Bronchial epithelial cell (primary cell): ENCODE measurements at places on chromosomes 2 and 18. TPM values are rescaled to one million over a fixed set of nuclear protein-coding genes. Genes with fewer than 3 reads are reported as not detected.

GAD1 gene
- total RNA-seq, result 1.3 and 1.7 TPM in 2 replicates

IL1A gene
- 53.5 and 82.7 TPM in 2 replicates for total RNA-seq

M1AP gene
- total RNA-seq, result 0.53 and 1.0 TPM in 2 replicates

RNU2-63P gene
- total RNA-seq, result 26.9 TPM in 1 of 2 replicates, not detected in the other

CTAGE1 gene
- under 0.01 TPM in 1 of 2 replicates, not detected in the other for total RNA-seq

GRCh38 chr2:44679584-44679983 is 261.9 kb upstream of the SIX3 start:
- no peak for DNase-seq

DNA sequence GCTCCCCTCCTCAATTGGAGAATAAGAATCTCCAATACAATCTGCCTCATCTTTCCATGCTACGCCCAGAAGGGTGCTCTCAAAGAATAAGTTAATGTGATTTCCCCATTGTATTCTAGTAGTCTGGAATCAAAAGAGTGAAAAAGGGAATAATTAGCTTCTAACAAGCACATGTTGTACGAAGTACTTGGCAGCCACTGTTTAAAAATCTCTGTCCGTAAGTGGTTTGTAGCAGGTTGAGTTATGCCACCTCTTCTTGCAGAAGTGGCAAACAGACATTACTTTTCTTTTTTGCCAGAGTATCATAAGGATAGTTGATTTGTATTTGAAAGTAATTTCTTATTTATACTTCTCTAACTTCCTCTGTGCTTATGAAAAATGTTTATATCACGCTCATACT is 184.7 kb downstream of the CD226 start:
- no peak for DNase-seq

DNA sequence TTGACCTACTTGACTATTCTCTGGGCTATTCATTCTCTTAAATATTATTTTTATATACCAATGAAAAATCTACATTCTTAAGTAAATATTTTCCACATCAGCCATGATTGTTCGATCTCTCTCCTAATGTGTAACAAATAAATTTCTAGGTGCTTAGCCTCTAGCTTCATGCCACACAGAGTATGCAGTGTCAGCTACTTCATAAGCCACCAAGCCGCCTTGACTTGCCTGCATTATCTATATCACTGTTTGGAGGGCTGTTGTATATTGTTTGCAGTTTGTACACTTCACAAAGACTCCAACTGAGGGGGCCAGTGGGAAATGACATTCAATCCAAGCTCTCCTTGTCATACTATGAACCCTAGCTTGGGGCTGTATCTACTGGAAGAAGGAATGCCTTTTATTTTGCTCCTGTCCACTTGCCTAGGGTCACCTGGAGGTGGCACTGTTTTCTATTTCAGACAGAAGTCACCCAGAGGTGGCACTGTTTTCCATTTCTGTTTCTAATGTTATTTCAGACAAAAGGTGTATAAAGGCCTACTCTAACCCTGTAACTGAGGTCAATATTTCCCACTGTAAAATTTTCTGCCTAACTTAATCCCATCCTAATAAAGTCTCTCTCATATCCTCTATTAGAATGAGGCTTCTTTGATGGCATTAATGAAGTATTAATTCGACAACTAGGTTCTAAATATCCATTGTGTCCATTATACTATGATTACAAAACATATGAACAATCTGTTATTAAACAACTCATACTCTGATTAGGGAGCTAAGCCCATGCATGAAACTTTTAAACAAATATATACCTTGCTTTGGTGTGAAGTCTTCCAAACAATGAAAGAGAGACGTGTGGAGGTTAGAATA is 36.4 kb downstream of the COL5A2 start:
- peak; percentile 70 for DNase-seq

- DNase-seq, result no peak
Observed at GRCh38 chr2:240225131-240225530, 84.7 kb upstream of the OTOS start.

DNA sequence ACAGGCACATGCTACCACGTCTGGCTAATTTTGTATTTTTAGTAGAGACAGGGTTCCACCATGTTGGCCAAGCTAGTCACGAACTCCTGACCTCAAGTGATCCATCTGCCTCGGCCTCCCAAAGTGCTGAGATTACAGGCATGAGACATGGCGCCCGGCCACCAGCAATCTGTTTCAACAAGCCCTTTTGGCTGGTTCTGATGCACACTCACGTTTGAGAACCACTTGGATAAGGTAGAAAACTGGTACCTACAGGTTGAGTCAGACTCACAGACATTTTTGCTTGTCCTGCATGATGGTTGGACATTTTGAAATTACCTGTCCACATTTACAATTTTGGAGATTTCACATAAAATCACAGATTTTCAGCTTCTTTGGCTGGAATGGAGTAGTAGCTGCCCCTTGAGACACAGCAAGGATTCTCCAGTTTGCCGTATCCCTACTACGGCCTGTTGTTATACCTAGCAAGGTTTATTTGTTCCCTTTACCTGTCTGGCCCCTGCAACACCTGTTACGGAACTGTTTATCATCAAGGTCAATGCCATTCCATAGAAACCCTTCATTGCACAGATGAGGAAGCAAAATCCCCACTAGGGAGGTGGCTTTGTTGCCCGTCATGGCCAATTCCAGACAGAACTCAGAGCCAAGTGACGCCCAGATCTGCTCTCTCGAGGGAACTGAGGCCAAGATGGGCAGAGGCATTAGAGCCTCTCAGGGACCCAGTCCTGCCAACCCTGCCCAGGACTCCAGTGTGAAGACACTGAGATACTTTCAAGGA is 31.4 kb upstream of the IGFBP2 start:
- peak; percentile 90 for DNase-seq

- no peak for DNase-seq
Observed at GRCh38 chr2:171084128-171084527, 76.6 kb downstream of the TLK1 start.

DNA sequence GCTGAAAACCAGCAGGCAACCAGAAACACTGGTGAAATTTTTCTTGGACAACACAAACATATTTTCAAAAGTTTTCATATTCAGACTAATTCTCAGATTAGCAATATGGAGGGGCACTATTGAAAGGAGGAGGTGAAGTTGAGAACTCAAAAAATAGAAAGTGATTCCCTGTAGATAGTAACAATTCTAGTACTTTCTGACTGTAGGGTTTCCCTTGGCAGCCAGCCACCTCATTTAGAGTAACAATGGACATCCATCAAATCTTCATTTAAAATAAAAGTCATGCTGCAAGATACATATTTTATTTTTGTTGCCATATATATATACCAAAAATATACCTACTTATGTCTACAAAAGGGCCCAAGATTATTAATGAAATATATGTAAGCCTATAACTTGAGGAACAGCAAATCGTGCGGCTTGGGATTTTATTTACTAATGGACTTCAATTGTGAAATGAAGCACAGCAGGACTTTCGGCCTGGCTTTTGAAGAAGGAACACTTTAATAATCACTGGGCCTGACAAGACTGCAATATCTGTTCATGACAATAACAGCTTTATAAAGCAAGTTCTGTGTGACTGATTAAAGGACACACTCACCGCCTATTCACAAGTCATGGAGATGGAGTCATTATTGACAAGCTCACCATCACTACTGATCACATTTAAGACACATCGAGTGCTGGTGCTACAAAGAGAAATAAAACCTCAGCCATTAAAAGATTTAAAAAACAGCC is 6.8 kb upstream of the NR4A2 start:
- DNase-seq, result no peak

- DNase-seq, result no peak
Observed at GRCh38 chr18:63552581-63552980, 10.4 kb downstream of the SERPINB12 start.

GRCh38 chr2:109554758-109555157 is 59.0 kb downstream of the SEPTIN10 start:
- DNase-seq, result no peak

DNA sequence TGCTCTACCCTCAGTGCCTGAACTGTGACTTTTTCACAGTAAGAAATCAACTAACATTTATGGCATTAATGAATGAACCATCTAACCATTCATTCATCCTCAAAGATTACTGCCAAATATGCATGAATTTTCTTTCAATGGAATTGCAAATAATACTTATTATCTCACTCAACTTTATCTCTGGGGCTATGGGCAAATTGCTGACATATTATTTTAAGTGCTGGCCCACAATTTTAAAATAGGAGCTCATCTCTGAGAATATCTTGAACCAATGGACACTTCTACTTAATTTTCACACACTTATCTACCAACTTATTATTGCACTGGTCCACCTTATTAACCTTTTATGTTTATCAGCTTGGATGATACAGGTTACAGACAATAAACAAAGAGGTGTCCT is 182.8 kb downstream of the RBM43 start:
- no peak for DNase-seq

DNA sequence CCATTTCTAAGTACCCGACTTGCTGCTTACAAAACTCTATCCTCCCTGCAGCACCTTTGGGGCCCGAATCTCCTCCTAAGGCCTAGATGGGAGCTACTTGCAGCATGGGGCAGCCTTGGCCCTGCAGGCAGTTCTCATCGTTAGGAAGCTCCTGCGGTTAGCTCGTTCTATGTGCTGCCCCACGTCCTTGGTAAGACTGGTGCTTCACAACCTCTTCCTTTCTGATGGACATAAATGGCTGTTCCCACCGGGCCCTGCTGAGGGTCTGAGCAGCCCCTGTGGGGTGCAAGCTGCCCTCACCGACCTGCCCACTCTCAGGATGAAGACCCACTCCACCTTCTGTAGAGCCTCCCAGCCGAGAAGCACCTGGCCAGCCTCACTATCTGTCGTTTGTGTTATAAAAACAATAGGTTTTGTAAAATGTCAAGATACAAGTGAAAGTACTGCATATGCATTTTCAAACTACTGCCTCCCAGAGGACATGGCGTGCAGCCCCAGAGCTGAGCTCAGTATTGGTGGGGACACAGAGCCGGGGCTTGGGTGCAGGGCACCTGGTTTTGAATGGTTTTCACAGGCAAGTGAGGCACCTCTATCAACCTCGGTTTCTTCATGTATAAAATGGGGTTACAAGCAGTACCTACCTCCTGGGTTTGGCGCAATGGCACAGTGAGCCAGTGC is 19.4 kb downstream of the OTOF start:
- DNase-seq, result no peak

GRCh38 chr2:156046900-156047299 is 285.6 kb downstream of the NR4A2 start:
- no peak for DNase-seq

- peak; percentile 33 for DNase-seq
Observed at GRCh38 chr2:127591221-127591923, 54.6 kb upstream of the GPR17 start.

- peak; percentile 24 for DNase-seq
Observed at GRCh38 chr2:135512099-135512498, 18.9 kb downstream of the ZRANB3 start.

- no peak for DNase-seq
Observed at GRCh38 chr2:227627769-227628168, 10.5 kb downstream of the SCYGR4 start.

DNA sequence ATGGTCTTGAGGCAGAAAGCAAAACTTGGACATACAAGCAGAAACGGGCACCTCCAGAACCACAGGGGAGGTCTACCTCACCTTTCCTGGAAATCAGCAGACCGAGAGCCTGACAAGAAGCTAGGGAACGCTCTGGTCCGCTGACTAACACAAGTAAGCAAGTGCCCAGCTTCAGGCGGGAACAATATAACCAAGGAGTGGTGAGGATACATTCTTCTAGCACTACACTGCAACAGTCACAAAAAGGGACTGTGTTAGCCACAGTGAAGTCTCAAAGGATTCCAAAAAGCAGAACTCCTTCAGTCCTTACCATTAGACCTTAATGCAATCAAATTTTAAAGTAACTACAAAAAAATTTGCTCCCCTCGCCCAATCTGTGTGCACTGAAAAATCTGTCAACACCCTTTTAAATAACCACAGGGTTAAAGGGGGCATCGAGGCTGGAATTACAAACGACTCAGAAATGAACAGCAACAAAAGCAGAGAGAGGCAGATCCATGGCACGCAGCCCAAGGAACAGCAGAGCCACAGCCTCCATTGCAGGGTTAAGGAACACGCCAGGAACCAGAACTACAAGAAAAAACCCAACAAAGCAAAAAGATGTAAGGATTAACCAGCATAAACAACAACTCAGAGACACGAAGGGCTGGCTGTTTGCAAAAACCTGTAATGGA is 7.1 kb downstream of the THAP4 start:
- DNase-seq, result no peak

DNA sequence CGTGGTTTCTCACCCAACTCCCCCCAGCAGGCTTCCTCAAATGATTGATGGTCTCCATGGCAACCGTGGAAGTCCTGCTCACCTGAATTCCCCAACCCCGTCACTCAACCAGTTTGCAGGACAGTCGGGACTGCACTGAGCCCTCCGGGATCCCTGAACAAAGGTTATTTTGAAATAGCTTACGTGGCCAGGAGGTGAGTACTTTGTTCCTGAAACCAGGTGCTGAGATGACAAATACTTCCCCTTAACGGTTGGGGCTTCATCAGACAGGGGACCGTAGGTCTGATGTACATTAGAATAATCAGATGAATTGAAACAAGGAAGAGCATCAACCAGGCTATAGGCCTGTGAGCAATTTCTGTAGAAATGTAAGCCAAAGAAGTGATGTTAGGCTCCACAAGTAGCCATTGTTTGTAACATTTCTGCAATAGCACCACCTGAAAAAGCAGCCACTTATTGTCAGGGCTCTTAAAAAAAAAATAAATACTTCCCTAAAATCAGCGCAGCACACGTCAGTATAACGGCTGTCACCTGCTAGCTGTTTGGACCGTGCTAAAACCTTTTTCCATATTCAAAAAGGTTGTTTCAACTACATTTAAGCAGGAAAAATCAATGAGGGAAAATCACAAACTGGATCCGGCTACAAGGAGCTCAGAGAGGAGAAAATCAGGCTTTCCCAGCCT is 206.4 kb upstream of the ID2 start:
- peak; percentile 31 for DNase-seq

DNA sequence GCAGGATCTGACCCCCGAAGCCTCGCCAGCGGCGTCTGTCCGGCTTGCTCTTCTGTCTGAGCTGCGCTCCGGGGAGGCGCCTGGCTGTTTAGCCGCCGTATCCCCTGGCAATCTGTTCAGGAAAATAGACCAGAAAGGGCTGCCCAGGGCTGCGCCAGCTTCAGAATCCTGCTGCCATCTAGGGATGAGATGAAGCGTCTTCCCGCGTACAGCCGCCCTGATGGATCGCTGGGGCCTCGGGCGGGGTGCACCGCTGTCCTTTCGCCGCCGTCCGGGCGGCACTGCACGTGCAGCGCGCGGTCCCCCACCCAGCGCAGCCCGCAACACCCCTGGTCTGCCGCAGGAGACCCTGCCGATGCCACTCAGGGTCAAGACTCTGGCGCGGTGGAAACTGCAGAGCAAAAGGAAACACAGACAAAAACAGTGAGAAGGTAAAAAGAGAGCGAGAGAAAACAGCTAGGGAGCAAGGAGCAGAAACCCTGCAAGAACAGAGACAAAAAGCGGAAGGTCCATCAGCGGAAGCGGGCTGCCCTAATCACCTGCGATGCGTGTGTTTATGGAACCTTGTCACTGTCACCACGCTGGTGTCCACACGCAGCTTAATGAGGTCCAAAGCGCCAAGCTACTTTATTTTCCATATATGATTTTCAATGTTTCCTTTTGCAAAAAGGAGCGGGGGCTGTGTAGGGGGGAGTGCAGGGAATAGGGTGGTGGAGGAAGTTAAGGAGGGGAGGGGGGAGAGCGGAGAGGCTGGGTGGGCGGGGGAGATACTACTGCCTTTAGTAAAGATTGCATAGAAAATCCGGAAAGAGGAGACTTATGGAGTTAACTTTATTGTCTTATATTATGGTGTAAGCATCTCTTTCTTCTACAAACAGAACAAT is 2113.3 kb upstream of the PIK3C3 start:
- peak; percentile 39 for DNase-seq

- DNase-seq, result no peak
Observed at GRCh38 chr18:49747876-49748275, 65.5 kb downstream of the ACAA2 start.

- no peak for DNase-seq
Observed at GRCh38 chr2:241947401-241947800, 77.9 kb downstream of the RTP5 start.
